ENCODE measurements at places on chromosomes 7 and 10.
A peak's percentile ranks its signal among the peaks of the same experiment; 100 is the strongest.

DNA sequence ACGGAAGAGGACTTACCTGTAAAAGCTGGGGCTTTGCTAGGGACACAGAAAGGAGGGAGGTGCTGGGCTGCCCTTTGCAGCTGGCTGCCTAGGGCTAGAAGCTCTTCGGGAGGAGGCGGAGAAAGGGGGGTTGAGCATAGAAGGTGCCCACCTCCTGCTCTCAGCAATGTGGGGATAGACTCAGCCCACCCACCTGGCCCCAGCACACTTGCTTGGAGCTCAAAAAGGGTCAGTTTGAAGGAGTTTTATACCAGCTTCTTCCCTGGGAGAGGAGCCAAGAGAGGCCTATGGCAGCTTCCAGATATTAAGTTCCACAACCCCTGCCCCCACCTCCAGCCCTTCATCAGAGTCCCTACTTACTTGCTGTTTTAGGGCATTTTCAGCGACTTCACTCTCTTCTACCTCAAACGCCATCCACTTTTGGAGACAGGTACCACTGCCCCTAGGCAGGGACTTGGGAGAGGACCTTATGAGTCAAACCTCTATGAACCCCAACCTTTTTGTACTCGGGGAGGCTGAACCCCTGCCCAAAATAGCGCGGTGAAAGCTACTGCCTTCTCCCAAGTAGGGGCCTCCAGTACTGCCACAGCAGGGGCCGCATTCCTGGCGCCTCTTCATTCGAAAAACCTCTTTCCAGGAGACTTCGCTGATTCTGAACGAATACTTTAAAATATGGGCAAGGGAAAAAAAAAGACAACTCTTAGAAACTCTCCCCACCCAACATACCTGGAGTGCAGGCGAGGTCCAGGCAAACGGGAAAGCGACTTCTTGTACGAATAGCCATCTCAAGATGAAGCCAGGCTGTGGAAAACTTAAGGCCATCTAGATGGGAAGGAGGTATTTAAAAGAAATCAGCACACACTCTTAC, 1.2 kb upstream of the EVX1 start:
- no peak for DNase-seq

GRCh38 chr10:22623633-22624253, 90.6 kb downstream of the PIP4K2A start:
- DNase-seq, result no peak

GRCh38 chr7:82044497-82045080, 274.7 kb upstream of the HGF start:
- DNase-seq, result no peak

- DNase-seq, result no peak
These were observed 70.0 kb upstream of the FAM13C start for GRCh38 chr10:59432207-59432900.

DNA sequence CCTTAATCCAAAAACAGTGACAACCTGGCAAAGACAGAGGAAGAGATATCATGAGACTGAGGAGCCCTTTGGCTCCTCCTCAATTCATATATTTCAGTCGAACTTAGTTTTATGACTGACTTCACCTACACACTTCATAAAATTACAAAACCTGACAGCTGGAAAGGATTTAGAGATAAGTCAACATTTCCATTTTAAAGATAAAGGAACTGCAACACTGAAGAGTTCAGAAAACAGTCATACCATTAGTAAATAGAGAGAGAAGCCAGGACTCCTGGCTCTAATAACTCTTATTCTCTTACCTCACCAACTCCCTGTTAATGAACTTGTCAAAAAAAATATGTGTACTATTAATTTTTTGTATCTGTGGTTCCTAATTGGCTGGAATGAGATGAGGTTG, 141.0 kb upstream of the COL1A2 start:
- DNase-seq, result no peak

DNA sequence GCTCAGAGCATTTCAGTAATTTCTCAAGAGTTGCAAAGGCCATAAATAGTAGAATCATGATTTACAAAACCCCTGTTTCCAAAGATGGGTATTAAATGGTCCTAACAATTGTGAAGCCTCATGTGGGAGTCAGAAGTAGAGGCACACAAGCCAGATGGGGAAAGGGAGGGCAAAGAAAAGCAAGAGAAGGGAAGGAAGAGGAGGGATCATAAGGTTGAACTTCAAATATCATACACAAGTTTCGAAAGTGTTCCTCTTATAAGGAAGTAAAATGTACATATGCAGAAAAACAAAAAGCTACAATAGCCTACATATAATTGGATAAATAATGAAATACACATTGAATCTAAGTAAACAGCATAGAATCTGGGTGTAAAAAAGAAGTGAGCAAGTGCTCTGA, 6.0 kb downstream of the LIPN start:
- no peak for DNase-seq

DNA sequence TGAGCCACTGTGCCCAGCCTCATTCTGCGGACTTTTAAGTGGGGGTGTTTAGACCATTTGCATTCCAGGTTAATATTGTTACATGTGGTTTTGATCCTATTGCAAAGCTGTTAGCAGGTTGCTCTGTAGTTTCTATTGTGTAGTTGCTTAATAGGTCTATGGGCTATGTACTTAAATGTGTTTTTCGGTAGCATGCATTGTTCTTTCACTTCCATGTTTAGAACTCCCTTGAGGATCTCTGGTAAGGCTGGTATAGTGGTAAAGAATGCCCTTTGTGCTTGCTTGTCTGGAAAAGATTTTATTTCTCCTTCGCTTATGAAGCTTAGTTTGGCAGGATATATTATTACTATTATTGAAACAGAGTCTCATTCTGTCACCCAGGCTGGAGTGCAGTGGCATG, 13.4 kb upstream of the LRRD1 start:
- DNase-seq, result no peak

DNA sequence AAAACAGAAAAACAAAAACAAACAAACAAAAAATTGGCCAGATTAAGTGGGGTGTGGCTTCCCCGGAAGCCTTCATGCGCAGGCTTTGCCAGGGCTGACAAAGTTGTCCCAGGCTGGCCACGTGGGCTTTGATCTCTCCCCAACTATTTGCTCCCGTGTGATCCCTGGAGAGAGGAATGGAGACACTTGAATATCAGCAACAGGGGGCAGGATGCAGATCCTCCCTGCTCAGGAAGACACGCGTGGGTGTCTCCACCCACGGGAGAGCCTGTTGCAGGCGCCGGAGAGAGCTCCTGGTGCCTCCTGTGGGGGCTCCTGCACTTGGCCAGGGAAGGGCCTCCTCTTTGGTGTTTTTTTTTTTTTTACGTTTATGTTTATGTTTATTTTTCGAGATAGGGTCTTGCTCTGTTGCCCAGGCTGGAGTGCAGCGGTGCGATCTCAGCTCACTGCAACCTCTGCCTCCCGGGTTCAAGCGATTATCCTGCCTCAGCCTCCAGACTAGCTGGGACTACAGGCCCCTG, 19.0 kb downstream of the TRIM56 start:
- DNase-seq, result no peak

GRCh38 chr7:96250776-96251361, 71.0 kb downstream of the SLC25A13 start:
- no peak for DNase-seq

- peak; percentile 24 for DNase-seq
These were observed 166.3 kb downstream of the NEURL1 start for GRCh38 chr10:103659674-103660363.

DNA sequence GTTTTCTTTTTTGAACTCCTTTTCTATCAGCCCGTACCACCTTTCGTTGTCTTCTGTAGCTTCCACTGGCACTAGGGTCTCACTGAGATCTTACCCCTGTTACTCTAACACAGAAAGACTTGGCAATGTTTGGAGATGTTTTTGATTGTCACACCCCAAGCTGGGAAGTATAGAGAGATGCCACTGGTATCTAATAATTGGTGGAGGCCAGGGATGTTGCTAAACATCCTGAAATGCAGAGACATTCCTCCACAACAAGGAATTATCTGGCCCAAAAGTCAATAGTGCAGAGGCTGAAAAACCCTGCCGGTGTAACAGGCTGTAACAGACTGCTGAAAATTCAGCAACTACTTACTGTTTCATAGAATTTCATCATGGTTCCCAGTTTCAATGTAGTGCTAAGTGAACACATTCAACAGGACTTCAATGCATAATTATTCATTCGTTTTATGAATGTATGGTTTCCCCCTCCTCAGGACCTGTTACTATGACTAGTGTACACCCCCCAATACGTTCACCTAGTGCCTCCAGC, 115.9 kb downstream of the TRIM24 start:
- no peak for DNase-seq

- DNase-seq, result no peak
These were observed 108.5 kb upstream of the SFMBT2 start for GRCh38 chr10:7519351-7519750.

- DNase-seq, result no peak
These were observed 162.6 kb upstream of the GDF10 start for GRCh38 chr10:47137311-47137851.

DNA sequence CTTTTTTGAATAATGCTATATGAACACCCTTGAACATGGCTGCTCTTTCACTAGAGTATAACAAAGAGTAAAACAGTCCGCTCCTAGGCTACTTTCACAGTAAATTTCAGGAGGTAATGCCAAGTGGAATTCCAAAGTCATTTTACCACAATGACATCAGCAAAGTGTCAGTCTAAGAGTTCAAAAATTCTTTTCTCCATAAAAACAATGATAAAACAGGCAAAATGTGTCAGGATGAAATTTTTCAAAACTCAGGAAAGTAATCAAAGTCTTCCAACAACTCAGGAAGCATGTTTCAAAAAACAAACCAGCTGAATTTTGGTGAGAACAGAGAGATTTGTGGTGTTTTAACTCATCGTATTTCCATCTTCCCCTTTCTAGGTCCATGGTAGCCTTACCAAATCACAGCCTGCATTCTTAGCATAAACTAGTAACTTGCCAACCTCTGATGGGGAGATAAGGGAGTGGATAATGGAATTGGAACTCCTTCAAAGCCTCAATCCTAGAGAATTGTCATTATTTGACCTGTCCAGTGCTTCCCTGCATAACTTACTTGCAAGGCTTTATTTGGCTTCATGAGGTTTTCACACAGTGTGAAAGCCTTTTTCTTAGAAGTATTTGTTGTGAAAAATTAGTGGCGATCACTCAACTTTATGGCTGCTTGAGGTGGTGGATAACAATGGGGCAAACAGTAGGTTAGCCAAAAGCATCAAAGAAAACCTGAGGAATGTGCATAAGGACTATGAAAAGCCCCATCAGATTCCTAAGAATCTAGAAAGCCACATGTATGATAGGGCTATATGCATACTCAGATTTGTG, 302.7 kb downstream of the HDAC9 start:
- no peak for DNase-seq

GRCh38 chr10:132465889-132466519, 69.0 kb downstream of the PWWP2B start:
- no peak for DNase-seq

DNA sequence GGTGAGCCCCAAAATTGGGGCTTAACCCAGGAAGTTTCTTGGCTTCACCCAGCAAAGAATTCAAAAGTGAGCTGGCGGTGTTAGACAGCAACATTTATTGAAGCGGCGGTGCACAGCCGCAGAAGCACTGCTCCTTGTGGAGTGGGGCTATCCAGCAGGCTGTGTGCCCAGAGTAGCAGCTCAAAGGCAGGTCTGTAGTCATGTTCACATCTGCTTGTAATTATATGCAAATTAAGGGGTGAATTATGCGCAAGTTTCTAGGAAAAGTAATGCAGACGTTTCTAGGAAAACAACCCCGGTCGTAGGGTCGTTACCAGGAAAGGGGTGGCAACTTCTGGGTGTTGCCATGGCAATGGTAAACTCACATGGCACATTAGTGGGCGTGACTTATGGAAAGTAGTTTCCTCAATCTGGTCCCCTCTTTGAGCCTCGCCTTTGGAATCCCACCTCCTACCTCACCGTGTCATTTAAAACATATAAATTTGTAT, 13.7 kb upstream of the KBTBD2 start:
- peak; percentile 39 for DNase-seq

DNA sequence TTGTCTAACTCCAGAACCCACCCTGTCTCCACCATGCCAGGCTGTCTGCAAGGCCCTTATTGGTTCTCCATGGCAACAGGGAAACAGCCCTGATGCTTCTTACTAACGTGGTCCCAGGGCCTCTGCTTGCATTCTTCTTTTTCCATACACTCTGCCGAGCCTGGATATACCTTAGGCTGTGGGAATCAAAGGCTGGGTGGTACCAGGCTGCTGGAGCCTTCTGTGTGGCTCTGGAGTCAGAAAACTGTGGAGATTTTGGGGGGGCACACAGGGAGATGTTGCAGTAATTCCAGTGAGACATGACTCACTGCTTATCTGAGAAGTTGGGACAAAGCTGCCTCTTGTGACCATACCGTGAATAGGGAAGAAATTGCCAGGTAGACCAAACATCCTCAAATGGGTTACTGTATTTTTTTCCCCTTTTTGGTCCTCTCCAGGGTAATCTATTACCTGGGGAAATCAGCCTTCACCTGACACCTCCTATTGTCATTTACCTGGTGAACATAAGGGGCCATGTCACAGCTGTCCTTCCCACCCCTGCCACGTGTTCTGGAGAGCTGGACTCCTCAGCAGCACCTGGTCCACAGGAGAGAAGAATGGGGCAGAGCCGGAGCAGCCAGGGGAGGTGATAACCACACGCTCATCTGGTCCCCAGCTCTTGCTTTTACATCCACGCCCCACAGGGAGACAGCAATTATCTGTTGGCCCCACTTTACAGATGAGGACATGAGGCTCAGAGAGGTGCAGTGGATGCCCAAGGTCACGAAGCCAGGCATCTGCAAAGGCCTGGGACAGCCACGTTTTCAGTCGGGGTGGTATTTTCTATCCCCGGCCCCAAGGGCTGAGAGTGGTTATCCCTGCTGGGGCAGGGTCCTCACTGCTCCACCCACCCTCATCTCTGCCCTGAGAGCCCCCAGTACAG, 4.6 kb downstream of the CHST3 start:
- no peak for DNase-seq

- no peak for DNase-seq
These were observed 380.9 kb downstream of the GATA3 start for GRCh38 chr10:8435186-8436055.

DNA sequence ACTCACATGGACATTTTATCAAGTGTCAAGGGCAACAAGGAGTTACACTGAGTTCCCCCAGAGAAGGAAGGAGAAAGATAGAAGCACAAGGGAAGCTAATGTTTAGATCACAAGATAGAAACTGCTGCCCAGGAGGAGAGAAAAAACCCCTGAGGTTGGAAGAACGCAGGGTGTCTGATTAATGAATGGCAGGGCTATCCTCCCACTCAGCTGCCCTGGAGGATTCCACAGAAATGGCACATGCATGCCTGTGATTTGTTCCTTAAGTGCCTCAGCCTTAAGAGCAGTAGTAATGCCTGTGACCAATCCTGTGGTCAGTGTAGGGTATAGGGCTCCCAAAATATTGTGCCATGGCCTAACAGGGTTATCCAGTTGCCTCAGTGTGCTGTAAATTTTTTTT, 20.2 kb downstream of the DNAJB9 start:
- no peak for DNase-seq

GRCh38 chr7:112266595-112267270, 60.2 kb downstream of the ZNF277 start:
- no peak for DNase-seq

All from stimulated activated CD8-positive, alpha-beta memory T cell treated with anti-CD3 and anti-CD28 coated beads, Interleukin-4, amount 100 ng/mL, for 4 hours (primary cell).